Activated CD4-positive, alpha-beta T cell treated with anti-CD3 and anti-CD28 coated beads, Interleukin-10, Interleukin-2, amounts not matched to agents 100 ng/mL and 50 ng/mL, durations not matched to agents 16 hours and 8 hours (primary cell): ENCODE measurements at places on chromosomes 5 and 9.

DNA sequence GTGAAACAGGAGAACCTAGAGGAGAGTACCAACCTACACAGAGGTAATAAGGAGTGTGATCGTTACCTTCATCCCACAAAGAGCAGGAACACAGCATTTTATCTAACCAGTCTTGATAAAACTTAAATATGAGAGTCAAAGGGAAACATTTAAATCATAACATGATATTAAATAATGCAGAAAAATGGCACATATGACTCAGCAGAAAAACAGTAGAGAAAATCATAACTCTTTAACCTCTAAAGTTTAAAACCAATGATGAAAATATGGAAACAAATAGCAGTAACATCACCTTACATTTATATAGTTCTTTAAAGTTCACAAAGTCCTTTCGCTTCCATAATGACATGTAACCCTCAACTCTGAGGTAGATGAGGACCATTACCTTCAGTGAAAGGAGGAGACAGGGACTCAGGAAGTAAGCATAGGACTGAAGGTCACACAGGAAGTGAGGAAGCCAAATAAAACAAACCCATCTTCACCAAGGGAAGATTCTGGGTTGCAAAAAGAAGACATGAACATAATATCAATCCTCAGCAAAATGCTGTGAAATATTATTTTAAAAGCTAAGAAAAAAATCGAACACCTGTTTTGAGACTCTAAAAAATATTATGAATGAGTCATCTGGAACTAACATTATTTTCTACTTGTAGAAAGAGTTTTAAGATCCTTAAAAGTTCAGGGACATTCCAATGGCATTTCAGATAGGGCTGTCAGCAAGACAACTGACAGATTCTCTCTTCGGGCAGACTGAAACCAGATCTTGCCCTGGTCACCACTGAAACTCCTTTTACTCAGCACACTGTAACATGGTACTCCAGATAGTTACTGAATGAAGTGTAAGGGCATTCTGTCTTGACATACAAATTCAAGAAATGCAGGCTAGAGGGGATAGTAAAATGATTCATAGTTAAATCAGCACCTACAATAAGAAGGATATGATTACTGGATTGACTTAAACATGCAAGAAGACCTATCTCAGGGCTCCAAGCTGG is 148.5 kb downstream of the EPB41L4A start:
- no peak for DNase-seq

GRCh38 chr5:174155281-174155680 is 109.8 kb downstream of the NSG2 start:
- no peak for DNase-seq

- no peak for DNase-seq
Observed at GRCh38 chr9:130159057-130159456, 13.1 kb upstream of the NCS1 start.

- DNase-seq = no peak
Observed at GRCh38 chr9:107999011-107999410, 509.4 kb upstream of the KLF4 start.

DNA sequence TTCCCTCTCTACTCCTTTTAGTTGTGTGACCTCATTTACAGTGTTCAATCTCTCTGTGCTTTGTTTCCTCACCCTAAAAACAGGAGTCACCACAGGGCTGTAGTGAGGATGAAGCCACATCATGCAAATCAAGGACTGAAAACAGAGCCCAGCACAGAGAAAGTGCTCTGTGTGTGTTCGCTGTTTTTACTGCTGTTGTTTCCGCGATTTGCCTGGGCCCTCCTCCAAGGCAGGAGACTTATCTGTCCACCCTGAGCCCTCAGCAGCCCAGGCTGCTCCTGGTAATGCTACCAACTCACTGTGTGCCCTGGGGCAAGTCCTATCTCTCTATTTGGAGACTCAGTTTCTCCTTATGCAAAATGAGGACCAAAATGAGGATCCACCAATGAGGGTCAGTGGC is 87.2 kb upstream of the NEURL1B start:
- no peak for DNase-seq

GRCh38 chr5:59279979-59280378 is 613.5 kb downstream of the PDE4D start:
- no peak for DNase-seq

- peak; percentile 23 for DNase-seq
Observed at GRCh38 chr9:121958530-121958929, 134.6 kb downstream of the TTLL11 start.

DNA sequence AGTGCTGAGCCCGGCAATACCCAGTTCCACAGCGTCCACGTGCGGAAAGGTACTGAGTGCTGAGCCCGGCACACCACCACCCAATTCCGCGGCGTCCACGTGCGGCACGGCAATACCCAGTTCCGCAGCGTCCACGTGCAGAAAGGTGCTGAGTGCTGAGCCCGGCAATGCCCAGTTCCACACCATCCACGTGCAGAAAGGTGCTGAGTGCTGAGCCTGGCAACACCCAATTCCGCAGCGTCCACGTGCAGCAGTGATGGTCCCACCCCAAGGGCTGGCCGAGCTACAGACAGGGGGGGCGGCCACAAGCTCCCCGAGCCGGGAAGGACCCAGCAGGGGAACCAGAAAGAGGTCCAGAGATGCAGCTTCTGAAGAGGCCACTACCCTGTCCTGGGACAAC is 20.2 kb downstream of the SLC12A7 start:
- DNase-seq = no peak

GRCh38 chr5:140251527-140251973 is 51.4 kb downstream of the PFDN1 start:
- DNase-seq = peak; percentile 95

DNA sequence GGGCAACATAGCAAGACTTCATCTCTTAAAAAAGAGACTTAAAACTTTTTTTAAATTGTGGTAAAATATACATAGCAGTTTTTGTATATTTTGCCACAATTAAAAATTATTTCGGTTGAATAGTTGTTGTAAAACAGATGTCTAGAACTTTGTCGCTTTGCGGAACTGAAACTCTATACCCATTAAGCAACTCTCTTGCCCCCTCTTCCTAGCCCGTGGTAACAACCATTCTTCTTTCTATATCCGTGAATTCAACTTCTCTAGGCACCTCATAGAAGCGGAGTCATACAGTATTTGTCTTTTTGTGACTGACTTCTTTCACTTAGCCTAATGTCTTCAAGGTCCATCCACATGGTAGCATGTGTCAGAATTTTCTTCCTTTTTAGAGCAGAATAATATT is 43.3 kb downstream of the SPARC start:
- no peak for DNase-seq

DNA sequence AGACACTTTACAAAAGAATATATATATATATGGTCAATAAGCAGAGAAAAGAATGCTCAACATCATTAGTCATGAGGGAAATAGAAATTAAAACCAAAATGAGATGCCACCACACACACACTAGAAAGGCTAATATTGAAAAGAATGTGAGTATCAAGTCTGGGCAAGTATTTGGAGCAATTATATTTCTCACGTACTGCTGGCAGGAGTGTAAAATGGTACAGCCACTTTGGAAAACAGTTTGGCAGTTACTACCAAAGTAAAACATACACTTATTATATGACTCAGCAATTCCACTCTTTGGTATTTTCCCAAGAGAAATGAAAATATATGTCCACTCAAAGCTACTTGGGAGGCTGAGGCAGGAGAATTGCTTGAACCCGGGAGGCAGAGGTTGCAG is 29.8 kb downstream of the NEUROG1 start:
- DNase-seq = no peak

DNA sequence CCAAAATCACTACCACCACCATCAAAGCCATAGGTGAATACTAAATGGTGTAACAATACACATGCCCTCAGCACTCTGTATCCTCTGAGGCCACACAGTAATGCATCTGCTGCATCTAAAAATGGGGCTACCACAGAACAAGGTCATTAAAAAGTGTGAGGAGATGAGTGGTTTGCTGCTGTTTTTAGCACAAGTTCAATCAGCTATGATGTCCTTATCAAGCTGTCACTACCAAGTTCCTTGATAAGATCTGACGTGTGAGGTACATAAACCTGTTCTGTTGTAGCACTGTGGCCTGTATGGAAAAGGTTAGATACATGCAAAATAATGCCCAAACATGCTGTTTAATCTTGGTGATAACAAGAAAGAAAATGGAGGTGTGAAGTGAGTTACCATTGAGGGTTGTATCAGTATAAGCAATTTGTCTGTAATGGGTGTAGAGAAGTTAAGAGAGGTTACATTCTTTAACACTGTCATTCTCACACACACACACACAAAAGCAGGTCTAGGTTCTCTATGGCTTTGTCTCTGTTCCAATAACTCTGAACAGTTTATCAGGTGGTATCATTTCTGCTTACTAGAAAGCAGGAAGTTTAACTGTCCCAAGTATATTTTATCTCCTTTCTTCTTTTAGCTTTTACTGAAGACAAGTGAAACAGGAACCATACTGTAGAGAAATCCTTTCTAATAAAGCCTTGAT is 252.9 kb downstream of the CWC27 start:
- DNase-seq = peak; percentile 7

- no peak for DNase-seq
Observed at GRCh38 chr5:40939753-40940152, 30.5 kb downstream of the C7 start.

DNA sequence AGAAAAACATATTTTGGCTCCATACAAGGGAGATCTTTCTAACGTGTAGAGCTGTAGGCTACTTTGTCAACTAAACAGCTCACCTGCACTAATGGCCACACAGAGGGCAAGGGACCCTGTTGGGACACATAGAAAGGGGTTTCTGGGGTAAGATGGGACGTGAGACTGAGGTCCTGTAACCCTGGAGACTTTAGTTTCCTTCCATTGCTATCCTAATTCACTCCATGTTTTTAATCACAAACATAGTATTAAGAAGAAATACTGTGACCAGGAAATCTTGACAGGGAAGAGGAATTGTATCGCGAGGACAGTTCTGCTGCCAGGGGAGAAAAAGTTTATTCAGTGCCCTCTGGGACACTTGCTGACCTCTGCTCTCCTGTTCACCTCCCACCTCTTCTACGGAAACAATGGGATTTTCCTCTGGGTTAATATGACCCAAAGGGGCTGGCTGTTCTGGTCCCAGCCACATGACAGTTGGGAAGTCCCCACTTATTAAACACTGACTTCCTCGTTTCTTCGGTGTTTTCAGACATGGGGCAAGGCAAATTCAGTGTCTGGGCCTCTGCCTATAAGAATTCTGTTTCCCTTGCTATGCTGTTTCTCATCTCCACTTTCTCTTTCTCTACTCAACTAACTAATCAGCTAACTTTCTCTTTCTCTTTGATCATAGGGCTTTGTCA is 106.9 kb upstream of the SEMA6A start:
- no peak for DNase-seq

GRCh38 chr5:153659039-153659736 is 168.7 kb downstream of the GRIA1 start:
- no peak for DNase-seq

- DNase-seq = no peak
Observed at GRCh38 chr9:93635186-93636107, 59.1 kb downstream of the PHF2 start.

- DNase-seq = no peak
Observed at GRCh38 chr9:85730916-85731630, 10.7 kb downstream of the AGTPBP1 start.

DNA sequence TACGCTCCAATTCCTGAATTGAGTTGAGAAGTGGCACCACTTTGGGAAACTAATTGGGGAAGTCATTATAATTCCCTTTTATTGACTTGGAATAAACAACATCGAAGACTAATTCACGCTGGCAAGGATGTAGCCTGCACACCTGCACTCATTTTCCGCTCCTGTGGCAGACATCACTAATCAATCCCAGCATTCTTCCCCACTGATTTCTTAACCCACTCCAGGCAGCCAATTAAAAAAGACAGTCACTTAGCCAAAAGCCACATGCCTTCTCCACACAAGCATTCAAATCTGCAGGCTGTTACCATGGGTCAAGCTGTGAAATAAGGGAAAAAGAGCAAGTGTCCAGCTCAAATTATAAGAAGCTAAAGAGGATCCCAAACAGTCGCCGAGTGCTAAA is 68.2 kb upstream of the HRH2 start:
- no peak for DNase-seq
